Right renal pelvis (tissue), 4 donors: ENCODE measurements at places on chromosomes 12 and 14. TPM values are rescaled to one million over a fixed set of nuclear protein-coding genes. Genes with fewer than 3 reads are reported as not detected.

- DNase-seq = no peak
Observed at GRCh38 chr12:112179916-112180315, 54.6 kb downstream of the TRAFD1 start.

DNA sequence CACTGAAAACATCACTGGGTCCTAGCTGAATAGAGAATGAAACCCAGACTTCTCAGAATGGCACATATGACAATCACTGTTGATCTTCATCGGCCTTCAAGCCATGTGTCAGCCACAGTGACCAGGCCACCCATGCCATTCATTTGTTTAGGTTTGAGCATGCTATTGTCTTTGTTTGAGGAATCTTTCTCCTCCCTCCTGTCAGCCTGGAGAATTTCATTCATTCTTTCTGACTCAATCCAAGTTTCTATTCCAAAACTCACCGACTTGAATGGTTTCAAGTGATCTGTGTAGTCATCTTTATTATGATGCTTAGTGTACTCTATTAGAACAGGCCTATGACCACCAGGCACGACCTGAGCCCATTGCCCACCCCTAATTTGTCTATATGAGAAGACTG lies 106.3 kb downstream of the ETNK1 start:
- DNase-seq = no peak

- DNase-seq = no peak
Observed at GRCh38 chr12:20415641-20416040, 47.3 kb downstream of the PDE3A start.

GRCh38 chr12:121590476-121591143 lies 9.8 kb upstream of the KDM2B start:
- DNase-seq = no peak

DLK1 gene
- polyA plus RNA-seq = 23.7 TPM
